D721Med (cell line): ENCODE measurements at places on chromosomes 4 and X.

DNA sequence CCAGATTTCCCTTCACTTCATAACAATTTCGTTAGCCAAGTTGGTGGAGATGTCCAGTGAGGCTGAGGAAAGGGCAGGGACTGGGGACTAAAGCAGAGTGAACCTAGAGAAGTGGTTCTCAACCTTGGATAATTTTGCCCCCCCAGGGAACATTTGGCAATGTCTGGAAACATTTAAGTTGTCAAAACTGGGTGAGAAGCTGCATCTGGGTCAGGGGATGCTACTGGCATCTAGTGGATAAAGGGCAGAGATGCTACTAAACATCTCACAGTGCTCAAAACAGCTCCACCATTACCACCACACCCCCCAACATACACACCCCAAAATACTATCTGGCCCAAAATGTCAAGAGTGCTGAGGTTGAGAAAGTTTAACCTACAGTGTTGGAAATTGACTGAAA is 32.0 kb upstream of the FGF16 start:
- DNase-seq = no peak

DNA sequence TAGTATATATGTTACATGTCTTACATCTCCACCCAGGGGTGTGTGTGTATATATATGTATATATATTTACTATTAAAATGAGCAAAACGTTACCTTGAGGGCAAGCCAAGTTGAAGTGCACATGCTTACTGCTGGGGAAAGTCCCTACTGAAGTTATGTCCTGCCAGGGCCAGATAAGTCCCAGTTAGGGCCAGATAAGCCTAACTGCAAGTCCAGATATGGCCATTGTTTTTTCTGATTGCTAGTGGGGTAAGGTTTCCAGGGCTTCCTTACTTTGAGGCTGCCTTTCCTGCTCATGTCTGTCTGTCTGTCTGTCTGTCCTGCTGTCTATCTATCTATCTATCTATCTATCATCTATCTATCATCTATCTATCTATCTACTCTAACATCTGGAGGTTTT is 19.3 kb upstream of the ZNF81 start:
- DNase-seq = no peak

- DNase-seq = no peak
These were observed 189.5 kb upstream of the TAPT1 start for GRCh38 chr4:16415751-16416150.

GRCh38 chr4:54726907-54727306 is 69.2 kb downstream of the KIT start:
- no peak for DNase-seq

DNA sequence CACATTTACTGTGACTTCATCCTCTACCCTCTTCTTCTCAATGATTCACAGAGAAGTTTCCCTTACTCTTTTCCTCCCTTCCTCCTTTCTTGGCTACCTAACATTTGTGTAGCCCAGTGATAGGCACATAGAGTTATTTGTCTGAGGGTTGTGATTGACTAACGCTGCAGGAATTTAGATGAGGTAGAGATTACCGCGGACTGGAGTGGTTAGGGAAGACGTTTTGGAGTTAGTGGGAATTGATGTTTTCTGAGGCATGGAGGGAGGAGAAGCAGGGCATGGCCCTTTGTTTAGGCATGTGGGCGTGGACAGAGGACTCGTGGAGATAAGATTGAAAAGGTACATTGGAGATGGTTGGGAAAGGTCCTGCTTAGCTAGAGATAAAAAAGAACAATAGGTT is 246.7 kb downstream of the GPAT3 start:
- DNase-seq = no peak

DNA sequence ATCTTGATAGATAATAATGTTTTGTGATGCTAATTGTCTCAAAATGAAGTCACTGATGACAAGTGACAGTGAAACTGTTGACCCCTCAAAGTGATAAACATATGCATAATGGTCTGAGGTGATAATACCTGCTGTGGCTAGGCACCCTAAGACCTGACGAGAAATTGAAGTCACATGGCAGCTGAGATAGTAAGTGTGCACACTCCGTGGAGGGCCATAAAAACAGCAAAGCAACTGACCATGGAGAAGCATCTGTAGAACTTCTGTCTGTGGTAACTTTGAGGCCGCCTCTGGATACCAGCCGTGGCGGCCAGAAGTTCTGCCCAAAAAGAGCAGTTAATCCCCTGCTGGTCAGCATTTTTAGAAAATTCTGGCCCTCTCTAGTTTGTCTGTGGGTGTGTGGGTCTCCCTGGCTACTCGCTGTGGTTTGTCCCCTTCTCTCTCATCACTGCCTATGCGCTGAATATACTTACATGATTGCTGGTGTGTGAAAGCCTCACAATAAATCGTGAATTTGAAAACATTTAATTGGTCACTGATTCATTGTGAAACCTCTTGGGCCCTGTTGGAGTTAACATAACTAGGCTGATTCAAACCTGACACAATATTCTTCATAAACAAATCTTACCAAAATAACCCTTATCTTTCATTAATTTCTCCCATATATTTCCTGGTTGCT is 50.6 kb downstream of the CCDC149 start:
- no peak for DNase-seq

DNA sequence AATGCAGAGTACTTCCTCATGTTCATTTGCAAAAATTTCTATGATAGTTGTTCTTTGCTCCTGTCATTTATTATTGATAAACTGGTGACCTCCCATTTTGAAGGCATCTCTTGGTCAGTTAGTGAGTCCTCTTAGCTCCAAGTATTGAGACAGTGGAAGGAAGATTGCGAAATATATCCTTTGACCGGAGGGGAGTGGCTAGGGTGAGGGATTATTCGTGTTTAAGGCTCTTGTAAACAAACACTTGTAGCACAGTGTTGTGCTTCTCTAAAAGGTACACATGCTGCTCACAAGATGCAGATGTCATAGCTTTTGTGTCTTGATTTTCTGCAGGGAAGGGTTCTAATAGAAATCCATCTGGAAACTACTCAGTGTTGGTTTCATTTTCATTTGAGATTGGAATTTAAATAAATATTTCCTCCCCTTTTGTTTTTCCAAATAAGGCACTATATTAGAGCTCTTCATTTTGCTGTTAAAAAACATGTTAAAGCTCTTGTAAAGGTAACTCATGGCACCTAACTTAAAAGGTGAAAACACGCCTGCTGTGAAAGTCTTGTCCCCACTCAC is 21.8 kb downstream of the TXLNG start:
- DNase-seq = no peak

- DNase-seq = no peak
These were observed 61.4 kb downstream of the HTRA3 start for GRCh38 chr4:8330821-8331574.

DNA sequence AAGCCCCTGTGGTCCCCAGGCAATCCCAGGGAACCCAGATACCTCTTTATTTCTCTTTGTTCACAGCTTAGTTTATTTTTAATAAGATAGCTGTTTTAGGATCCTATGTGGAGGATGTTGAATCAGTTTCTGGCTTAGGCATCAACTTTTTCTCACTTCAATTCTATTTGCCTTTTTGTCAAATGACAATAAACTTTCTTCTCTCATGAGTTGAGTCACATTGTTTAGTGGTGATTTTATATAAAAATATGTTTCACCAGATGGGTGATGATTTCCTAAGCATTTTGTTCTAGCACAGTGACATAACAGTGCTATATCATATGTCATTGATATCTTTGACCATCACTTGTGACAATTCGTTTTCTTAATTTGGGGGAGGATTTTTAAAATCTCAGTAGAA is 198.1 kb upstream of the PUDP start:
- DNase-seq = no peak

- no peak for DNase-seq
These were observed 42.4 kb downstream of the SLC7A11 start for GRCh38 chr4:138199568-138200235.

DNA sequence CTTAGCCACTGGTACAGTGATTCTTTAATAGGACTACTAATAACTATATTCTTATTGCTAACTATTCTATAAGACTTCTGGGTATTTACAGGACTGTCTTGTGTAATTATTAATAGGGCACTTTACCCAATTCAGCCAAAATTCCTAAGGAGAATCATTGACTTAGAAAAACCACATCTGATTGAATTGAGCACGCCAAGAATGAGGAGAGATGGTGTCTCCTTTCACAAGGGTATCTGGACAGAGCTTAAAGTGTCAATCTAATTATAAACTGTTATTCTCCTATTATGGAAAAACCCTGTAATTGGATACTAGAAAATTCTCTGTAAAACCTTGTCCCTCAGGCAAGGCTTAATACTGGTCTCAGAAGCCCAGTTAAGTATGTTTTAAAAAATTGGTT is 111.1 kb upstream of the TLL1 start:
- DNase-seq = no peak

- DNase-seq = no peak
These were observed 608.6 kb upstream of the AADAT start for GRCh38 chr4:170698334-170698733.

- DNase-seq = no peak
These were observed 137.5 kb upstream of the ANXA3 start for GRCh38 chr4:78414116-78414515.

GRCh38 chr4:37620176-37620575 is 66.0 kb downstream of the RELL1 start:
- no peak for DNase-seq

DNA sequence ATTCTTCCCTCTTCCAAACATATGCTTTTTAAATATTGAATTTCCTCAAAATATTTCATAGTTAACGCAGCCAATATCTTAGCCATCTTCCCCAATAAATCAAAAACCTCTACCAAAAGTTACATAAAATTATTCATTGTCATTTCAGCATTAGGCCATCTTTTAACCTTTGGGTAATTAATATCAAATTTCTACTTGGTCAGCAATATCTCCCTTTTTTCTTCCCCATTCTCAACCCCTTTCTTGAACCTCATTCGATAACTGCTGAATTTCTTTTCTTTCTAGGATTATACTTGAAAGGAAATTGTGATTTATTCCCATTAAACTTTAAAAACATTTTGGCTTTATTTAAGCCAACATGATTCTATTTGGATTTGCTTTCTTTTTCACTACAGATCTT is 65.0 kb downstream of the RAP1GDS1 start:
- DNase-seq = no peak

- no peak for DNase-seq
These were observed 39.8 kb upstream of the MID1 start for GRCh38 chrX:10660171-10660570.

GRCh38 chr4:65014078-65014477 is 604.8 kb upstream of the TECRL start:
- DNase-seq = no peak

DNA sequence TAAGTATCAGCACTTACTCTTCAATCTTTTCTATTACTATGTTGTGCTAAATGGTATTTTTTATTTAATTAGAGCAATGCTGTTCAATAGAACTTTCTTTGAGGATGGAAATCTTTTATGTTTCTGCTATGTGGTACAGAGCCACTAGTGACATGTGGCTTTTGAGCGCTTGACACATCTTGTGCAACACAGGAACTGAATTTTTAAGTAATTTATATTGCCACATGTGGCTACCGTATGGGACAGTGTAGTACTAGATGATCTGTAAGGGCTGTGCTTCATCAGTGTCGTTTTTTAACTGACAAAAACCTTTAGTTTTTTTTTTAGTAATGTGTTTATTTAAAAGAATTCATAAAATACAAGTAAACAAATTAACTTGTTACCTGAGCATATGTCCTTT is 22.4 kb downstream of the HPRT1 start:
- no peak for DNase-seq

- no peak for DNase-seq
These were observed 13.5 kb upstream of the PRSS48 start for GRCh38 chr4:151263455-151263854.

GRCh38 chrX:16457239-16457638 is 192.7 kb upstream of the S100G start:
- DNase-seq = no peak

DNA sequence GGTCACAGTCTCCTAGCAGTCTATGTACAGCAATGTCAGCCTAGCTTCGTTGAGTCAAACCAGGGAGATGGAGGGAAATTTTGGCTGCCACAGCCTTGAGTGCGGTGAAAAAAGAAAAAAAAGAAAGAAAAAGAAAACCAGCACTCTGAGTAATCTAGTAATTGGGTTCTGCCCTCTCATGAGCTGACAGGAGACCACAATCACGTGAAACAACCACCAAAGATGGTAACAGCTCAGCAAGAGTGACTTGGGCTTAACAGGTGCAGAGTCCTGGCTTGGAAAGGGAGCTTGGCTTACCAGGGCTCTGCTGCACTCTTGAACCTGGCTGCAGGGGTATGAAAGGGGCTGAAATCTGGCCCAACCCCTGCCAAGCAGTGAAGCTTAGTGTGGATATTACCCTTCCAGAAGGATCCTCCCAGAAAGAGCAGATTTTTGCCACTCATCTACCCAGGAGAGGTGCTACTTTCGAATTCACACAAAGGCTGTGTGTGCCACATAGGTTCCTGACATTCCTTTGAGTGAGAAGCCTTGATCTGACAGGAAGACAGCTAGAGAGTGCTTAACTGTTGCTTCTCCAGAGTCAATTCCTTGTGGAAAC is 350.3 kb downstream of the PTTG2 start:
- DNase-seq = no peak

GRCh38 chr4:112055100-112055499 is 90.2 kb upstream of the FAM241A start:
- no peak for DNase-seq

DNA sequence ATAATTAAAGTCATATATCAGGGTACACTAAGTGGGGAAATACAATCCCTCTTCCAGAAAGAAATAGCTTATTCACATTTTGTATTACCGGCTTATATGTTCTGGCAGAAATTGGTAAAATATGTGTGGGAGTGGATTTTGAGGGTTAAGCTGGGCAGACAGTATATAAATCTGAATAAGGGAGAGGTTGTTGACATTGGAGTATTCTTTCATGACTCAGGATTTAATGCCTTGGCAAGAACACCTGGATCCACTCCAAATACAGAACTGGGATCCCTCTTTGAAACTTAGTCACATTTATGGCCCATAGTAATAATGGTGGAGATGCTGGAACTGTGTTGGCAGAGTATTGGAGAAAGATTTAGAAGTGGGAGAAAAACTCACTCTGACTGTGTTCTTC is 54.3 kb upstream of the TET2 start:
- DNase-seq = no peak

DNA sequence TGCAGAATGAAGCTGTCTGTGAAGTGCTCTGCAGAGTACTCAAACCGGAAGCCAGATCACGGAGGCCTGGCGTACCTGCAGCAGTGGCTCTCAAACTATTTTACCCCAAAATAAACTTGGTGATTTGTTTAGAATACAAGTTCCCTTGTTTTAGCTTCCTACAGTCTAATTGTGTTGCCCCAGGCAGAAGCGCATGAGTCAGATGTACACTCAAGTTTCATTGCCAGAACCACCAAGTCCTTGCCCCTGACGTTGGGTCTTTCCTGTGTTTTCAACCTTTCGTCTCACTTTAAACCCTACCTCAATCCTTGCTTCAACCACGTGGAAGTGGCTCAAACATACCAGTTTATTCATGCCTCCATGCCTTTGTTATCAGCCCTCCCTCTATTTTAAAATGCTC is 66.2 kb upstream of the SLC7A11 start:
- DNase-seq = no peak
